ENCODE measurements at places on chromosomes 3 and 15.

- peak; percentile 38 for DNase-seq
These were observed 397 bp downstream of the PLXND1 start for GRCh38 chr3:129605922-129606635.

- DNase-seq = peak; percentile 59
These were observed 539 bp upstream of the PLCL2 start for GRCh38 chr3:16884084-16884747.

GRCh38 chr3:151316267-151316991 is at the start of gene GPR87:
Gene GPR87 (minus strand): TSS chr3:151316820. CDS start chr3:151300100, 16,720 bp downstream.
- DNase-seq = peak; percentile 45

GRCh38 chr3:192802957-192803899 is 75.9 kb upstream of the FGF12 start:
- peak; percentile 70 for DNase-seq

DNA sequence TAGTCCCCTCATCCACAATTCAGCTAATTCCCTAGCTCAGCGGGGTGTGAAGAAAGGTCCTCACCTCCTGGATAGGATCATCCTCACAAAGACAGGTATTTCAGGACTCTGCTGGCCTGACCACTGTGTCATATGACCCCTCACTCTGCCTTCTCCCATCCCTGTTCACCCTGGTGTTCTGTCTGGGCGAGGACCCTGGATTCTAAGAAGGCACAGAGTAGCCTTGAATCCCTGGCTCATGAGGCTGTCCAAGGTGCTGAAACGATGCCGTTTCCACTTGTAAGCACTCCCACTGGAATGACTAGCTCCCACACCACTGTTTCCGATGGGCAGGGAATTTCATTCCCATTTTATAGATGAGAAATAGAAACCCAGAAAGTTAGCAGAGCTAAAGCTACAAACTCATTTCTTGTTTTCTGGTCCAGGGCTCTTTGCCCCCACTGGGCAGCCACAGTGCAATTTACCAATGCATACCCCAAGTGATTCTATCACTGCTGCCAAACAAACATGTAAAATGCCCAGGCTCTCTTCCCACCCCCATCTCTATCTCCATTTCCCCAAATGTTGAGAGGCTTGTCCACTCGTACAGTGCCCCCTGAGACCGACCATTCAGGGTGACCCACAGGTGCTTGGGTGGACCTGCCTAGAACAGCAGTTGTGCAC is 83.2 kb downstream of the RAB11A start:
- DNase-seq = peak; percentile 59

DNA sequence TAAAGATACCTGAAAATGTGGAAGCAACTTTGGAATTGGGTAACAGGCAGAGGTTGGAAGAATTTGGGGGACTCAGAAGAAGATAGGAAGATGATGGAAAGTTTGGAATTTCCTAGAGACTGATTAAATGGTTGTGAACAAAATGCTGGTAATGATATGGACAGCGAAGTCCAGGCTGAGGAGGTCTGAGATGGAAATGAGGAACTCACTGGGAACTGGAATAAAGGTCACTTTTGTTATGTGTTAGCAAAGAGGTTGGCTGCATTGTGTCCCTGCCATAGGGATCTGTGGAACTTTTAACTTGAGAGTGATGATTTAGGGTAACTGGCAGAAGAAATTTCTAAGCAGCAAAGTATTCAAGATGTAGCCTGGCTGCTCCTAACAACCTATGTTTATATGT is 13.0 kb downstream of the MITF start:
- no peak for DNase-seq

DNA sequence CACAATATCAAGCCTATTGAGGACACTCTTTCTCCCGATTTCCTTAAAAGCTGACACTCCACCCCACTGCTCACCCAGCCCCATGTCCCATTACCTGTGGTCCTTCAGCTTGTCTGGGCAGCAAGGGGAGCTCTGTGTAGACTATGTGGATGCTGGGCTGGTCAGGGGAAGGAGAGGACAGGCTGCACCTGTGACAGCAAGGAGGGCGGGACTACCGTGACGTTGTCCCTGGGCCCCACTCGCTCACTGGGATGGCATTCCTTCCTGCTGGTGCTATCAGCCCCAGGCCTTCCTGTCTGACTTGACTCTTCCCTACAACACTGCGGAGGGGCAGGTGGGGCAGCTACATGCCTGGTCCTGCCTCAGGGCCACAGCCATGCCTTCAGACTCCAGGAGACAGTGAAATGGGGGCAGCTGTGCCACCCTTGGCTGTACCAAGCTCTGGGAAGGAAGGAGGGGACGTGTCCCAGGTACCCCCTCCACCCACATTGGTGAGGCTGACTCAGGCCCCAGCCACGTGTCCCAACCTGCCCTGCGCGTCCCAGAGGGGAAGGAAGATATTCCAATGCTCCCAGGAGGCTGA is at the start of gene TMEM40:
TMEM40 (minus strand) TSS at position 163 of the 583 bp plus-strand sequence. CDS start 9,427 bp downstream, outside the sequence.
- no peak for DNase-seq

GRCh38 chr3:189899186-189899585 is 221.5 kb downstream of the P3H2 start:
- DNase-seq = no peak
